NCI-H187 treated with DMSO at 0.1 percent for 48 hours (cell line): ENCODE measurements at places on chromosomes 16 and 17.

DNA sequence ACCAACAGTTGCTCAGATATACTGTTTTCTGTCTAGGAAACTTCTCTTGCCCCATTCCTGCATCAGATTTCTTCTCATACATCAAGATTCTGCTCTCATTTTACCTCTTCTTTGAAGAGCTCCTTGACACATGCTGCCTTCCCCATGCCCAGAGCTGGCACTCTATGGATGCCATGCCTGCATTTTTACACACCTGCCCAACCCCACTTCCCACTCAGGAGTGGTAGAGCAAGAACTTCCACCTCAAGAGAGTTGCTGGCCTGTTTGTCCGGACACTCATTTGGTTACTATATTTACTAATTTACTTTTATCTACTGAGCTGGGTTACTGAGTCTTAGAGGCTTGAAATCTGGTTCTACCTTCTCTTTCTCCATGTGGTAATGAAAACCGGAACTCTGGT, 98.3 kb upstream of the HLF start:
- no peak for DNase-seq

GRCh38 chr16:4319454-4320421, 3.9 kb downstream of the GLIS2 start:
- DNase-seq, result no peak

DNA sequence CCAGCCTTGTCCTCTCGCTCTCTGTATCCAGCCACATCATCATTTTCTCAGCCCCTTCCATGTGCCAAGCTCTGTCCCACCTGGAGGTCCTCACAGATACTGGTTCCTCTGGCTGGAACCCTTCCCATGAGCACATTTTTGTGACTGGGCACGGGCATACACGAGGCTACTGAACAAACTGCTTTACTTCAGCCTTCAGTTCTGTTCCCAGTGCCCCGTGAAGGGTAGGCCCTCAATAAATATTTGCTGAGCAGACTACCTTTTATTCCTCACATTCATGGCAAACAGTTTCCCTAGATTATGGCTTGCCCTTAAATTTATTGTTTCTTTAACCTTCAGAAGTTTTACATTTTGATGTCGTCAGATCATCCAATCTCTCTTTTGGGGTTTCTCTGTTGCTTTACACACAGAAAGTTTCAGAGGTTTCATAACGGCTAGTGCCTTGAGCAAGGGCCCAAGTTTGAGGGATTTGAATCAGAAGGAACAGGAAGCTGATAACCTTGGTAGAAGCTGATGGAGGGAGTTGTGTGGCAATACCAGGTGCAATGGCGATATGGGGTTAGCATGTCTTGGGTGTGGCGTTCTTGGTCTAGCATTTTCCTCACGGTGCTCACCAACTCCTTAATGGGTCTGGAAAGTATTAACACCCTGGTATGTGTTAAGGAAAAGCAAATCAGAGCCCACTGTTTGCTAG, 27.8 kb downstream of the TMEM92 start:
- no peak for DNase-seq

GRCh38 chr17:68288375-68288774, 2.6 kb downstream of the SLC16A6 start:
- no peak for DNase-seq

- no peak for DNase-seq
Observed at GRCh38 chr17:79619636-79620206, 8.9 kb upstream of the RBFOX3 start.
